ENCODE measurements at places on chromosomes 2 and 18.

DNA sequence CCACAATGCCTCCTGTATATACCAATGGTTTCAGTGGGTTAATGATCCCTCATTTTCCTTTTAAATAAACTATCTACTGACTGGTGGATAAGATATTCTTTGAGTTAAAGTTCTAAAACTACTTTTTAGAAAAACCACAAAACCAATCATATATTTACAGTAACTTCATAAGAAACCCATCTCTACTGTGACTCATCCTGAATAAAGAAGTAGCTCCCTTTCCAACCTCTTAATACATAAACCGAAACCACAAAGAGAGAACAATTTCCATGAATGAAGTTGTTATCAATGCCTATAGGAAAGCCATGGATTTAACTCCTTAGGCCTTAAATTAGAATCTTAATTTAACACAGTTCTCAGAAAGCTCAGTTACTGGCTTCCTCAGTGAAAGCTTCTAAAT lies 227.0 kb upstream of the SMAD7 start:
- DNase-seq: no peak

DNA sequence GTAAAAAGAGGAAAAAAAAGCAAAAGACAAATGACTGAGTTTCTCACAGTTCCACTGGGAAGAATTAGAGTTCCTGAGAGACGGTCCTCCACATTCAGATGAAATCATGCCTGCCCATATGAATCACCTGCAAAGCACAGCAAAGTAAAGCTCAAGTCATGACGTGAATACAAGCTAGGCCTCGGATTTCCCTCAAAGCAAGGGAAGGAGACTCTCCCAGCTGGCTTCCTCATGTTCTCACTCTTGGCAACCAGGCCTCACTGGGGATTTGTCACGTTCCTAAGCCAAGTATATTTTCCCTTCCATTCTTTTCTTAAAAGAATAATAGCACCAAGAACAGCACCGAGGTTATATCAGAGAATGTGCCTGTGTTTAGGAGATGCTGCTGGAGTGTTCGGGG lies 47.0 kb downstream of the CYP27C1 start:
- DNase-seq: no peak

GRCh38 chr2:130767408-130767775 lies 12.1 kb downstream of the AMER3 start:
- no peak for DNase-seq

GRCh38 chr2:181183878-181184542 lies 203.6 kb downstream of the UBE2E3 start:
- DNase-seq: no peak

GRCh38 chr18:53771664-53772063 lies 452.8 kb downstream of the MBD2 start:
- no peak for DNase-seq

- DNase-seq: peak; percentile 42
Observed at GRCh38 chr18:12278741-12279682, 24.9 kb downstream of the CIDEA start.
